ENCODE measurements at places on chromosomes 4 and X. TPM values are rescaled to one million over a fixed set of nuclear protein-coding genes. Genes with fewer than 3 reads are reported as not detected.

The ENPP6 gene
- total RNA-seq, result 0.23 TPM

The LGI2 gene
- total RNA-seq, result 6.2 TPM

DNA sequence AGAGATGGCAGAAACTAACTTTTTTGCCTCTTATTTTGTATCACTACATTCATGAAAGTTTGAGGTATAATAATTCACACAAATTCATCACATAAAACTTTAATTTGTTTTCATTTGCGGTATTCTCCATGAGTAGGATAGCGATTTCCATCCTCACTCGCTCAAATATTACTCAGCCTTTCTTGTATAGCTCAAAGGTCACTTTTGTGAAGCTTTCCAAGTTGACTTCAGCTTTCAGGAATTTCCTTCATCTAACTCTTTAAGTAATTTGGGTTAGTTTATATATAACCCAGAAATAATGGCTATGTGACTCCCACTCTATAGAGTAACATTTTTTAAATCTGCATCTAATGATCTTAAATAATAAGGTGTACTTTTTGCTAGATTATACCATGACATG, 314.4 kb downstream of the IL1RAPL1 start:
- no peak for DNase-seq

GRCh38 chrX:21384178-21384577, 10.0 kb downstream of the CNKSR2 start:
- DNase-seq, result no peak

- no peak for DNase-seq
Observed at GRCh38 chr4:152747444-152747843, 32.1 kb downstream of the TIGD4 start.

GRCh38 chrX:80576806-80577533, 156.7 kb downstream of the TENT5D start:
- DNase-seq, result no peak

- DNase-seq, result no peak
Observed at GRCh38 chr4:159937595-159937994, 834.7 kb downstream of the RAPGEF2 start.

DNA sequence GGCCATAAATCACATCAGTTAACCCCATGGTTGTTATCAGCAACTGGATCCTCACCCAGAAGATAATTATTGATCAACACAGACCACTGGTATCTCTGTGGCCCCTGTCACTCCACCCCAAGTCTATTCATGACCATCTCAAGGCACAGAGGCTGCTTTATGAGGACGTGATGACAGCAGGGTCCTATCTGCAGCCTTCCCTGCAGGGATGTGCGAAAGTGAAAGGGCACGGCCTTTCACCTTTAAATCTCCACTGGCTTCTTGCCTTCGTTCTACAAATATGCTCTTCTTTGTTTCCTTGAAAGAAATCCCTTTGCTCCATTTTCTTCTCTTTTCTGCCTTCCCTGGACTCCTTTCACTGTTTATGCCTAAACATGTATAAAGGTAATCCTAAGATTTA, 170.6 kb upstream of the EDNRA start:
- DNase-seq, result no peak

The NPY2R gene
- 0.47 TPM for total RNA-seq

- peak; percentile 70 for DNase-seq
Observed at GRCh38 chr4:76782837-76783236, 115.1 kb downstream of the SOWAHB start.

GRCh38 chr4:137823007-137823406, 290.7 kb upstream of the PCDH18 start:
- no peak for DNase-seq

DNA sequence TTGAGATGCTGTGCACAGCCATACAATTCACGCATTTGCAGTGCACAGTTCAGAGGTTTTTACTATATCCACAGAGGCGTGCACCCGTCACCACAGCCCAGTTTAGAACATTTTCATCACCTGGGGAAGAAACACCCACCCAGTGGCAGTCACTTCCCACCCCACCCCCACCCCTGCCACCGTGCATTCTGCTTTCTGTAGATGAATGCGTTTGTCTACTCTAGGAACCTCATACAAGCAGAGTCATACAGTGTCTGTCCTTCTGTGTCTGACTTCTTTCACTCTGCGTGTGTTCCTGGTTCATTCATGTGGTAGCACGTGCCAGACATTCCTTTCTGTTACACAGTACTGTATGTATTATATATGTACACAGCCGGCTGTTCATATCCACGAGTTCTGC, 122.8 kb downstream of the TBL1X start:
- DNase-seq, result no peak

The IL1RAPL1 gene
- total RNA-seq, result 0.23 TPM

- peak; percentile 35 for DNase-seq
Observed at GRCh38 chrX:119266364-119266995, 30.4 kb downstream of the PGRMC1 start.

DNA sequence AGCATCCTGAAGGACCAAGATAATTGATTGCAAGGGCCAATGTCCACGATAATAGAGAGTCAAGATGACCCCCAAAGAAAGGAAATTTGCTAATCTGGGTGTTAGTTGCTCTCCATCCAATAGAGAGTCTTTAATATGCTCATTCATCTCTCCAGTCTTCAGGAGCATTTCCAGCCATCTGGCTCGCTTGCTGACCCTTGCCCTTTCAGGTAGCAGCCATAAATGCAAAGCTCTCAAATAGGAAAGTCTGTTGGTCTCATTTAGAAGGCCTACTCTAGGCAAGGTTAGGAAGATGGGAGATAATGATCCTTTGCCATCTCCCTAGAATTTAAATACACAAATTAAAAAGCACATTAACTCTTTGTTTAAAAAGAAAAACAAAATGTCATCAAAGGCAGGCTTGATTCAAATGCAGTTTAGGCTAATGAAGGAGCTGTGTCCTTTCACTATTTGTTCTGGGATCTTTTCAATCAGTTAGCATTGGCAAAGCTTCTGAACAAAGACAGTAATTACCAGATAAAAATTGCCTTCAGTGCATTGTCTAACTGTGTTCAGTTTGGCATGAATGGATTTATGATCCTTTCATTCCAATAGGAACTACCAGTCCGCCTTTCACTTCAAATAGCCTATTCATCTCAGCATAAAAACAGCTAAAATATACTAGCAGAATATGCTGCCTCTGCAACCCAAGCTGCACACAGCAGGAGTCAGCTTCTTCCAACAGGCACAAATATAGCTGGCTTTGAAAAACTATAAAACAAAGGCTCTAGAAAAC, 49.6 kb upstream of the ATXN3L start:
- DNase-seq, result no peak

- DNase-seq, result no peak
Observed at GRCh38 chr4:36320117-36320896, 38.9 kb downstream of the DTHD1 start.

DNA sequence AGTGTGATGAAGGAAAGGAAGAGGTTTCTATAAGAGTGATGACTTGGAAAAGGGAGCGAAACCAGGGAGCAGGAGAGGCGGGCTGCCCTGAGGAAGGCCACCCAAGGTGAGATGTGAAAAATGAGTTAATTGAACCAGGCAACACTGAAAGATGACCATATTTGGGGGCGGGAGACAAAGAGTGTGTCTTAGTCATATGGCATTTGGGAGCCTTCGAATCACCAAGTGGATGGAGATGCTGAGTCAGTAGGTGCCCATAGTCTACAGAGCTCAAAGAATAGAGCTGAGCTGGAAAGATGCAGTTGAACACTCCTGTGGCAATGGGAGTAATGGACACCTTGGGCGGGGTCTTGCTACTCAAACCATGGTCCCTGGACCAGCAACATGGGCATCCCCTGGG, 8.3 kb upstream of the TLR8 start:
- no peak for DNase-seq

DNA sequence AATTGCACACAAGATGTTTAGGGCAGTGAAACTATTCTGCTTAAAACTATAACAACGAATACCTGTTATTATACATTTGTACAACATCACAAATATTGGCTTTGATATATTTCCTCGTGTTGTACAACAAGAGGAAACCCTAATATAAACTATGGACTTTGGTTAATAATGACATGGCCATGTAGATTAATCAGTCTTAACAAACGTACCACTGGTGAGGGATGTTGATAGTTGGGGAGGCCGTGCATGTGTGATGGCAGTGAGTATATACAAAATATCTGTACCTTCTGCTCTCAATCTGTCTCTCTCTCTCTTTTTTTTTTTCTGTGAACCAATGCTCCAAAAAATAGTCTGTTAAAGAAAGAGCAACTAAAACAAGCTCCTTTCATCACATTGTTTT, 22.2 kb upstream of the HPGD start:
- no peak for DNase-seq

DNA sequence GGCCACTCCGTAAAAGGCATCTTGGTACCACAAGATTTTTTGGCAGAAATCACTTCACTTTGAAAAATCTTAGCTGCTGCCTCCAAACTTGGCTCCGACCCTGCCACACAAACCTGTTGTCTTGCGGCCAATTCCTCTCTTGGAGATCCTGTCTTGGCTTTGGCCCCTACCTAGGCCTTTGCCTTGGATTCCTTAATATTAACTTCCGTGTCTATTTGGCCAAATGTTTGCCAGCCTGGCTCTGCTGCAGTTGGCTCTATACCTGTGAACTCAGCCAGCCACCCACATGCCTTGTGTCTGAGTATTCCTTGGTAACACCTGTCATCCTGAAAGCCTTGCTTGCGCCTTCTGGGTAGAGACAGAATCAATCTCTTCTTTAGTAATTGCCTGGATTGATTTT, 12.5 kb downstream of the GRXCR1 start:
- no peak for DNase-seq

The ARHGAP10 gene
- 5.1 TPM for total RNA-seq

The MAP3K15 gene
- total RNA-seq, result 3.1 TPM

DNA sequence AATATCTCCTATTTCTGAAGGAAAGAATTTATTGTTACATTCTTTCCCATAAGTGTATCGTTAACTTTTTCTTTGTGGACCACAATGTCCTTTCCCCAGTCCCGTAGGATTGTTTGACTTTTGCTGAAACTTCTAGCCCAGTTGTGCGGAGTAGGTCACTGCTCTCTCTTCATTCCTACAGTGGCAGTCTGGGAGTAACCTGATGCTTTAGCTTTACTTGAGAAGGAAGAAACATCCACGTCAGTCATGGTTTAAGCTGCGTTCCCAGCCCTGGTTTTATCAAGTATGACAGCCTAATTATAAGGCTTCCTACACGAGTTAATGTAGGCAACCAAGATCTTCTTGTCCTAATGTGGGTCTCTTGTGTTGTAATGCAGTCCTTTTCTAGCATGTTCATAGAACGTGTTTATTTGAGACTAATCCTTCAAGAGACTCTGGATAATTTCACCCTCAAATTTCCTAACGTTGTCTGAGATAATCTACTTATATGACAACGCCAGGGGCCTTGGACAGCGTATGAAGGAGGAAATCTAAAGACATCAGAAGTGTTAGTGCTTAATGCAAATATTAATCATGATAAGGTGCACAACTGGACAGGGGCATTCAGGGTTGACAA, 40.8 kb upstream of the GRPR start:
- peak; percentile 1 for DNase-seq

The NEUROG2 gene
- not detected for total RNA-seq

GRCh38 chr4:6273661-6273990, 4.0 kb downstream of the WFS1 start:
- DNase-seq, result no peak

- DNase-seq, result no peak
Observed at GRCh38 chrX:110087485-110088356, 84.8 kb downstream of the TMEM164 start.

DNA sequence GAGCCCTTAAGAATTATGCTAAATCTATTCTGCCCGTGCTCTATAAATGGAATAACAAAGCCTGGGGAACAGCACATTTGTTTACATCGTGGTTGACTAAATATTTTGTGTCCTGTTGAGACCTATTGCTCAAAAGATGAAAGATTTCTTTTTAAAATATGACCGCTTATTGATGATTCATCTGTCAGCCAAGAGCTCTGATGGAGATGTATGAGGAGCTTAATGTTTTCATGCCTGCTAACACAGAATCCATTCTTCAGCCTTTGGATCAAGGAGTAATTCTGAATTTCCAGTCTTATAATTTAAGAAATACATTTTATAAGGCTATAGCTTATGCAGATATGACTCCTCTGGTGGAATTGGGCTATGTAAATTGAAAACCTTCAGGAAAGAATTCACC, 271.3 kb upstream of the FAT4 start:
- no peak for DNase-seq

The CFAP99 gene
- not detected for total RNA-seq

The HTR2C gene
- total RNA-seq, result 2.4 TPM

GRCh38 chr4:184237612-184238011, 19.9 kb upstream of the ENPP6 start:
- no peak for DNase-seq

DNA sequence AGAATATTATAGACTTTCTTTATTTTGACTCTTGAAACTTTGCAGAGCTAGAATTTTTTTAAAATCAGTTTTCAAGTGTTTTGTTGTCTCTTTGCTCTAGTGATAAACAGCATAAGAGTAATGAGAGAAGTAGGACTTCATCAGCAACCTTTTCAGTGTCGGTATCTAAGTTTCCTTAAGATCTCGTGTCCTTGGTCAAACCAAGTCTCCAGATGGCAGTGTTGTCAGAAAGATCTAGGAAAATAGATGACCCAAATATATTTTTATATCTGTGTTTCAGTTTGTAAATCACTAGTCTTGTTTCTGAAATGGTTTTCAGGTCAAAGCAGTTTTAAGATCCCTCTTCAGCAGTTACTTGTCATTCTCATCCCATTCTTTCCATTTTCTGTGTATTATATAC, 438.3 kb downstream of the RAPGEF2 start:
- DNase-seq, result no peak

GRCh38 chrX:150845091-150845490, 53.4 kb downstream of the CD99L2 start:
- DNase-seq, result no peak

GRCh38 chr4:77036206-77036605, 39.6 kb downstream of the CCNI start:
- no peak for DNase-seq

GRCh38 chr4:38026158-38026740, 66.1 kb downstream of the PTTG2 start:
- DNase-seq, result no peak

DNA sequence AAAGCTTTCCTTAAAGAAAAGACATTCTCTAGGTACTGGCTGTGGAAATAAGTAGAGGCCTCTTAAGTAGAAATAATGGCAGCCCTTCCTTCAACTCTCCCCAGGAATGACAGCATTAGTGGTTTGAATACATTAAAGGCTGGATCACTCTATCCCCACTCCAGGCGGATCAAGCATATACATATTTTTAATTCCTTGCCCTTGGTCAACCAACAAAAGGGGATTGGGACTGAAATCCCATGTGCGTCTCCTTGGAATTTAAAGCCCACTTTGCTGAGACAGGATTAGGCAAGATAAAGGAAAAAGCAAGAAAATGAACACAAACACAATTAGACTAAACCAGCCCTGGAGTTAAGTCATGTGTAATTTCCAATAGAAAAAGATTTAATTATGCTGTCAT, 391.3 kb downstream of the PPP1R2C start:
- no peak for DNase-seq

The SLC38A5 gene
- 47.0 TPM for total RNA-seq

DNA sequence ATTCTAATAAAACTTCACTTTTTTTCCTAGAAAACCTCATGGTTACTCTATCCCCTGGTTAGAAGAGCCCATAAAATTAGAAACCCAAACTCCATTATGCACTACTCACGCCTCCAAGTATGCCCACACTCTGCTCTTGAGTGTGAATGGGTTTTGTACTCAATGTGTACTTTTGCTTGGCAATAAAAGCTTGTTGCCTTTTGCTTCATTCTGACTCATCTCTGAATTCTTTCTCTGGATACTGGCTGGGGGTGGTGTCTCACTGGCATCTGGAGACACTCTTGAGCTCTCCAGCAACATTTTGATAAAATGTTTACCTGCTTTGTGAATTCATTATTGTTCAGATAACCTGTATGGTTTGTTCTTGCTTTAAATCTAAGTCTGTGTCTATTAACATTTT, 963.3 kb downstream of the TRAM1L1 start:
- no peak for DNase-seq

- DNase-seq, result peak; percentile 86
Observed at GRCh38 chr4:121726642-121727268, 30.0 kb upstream of the ANXA5 start.

The SNCA gene
- 13.0 TPM for total RNA-seq
